ENCODE measurements at places on chromosomes 5 and 9.

DNA sequence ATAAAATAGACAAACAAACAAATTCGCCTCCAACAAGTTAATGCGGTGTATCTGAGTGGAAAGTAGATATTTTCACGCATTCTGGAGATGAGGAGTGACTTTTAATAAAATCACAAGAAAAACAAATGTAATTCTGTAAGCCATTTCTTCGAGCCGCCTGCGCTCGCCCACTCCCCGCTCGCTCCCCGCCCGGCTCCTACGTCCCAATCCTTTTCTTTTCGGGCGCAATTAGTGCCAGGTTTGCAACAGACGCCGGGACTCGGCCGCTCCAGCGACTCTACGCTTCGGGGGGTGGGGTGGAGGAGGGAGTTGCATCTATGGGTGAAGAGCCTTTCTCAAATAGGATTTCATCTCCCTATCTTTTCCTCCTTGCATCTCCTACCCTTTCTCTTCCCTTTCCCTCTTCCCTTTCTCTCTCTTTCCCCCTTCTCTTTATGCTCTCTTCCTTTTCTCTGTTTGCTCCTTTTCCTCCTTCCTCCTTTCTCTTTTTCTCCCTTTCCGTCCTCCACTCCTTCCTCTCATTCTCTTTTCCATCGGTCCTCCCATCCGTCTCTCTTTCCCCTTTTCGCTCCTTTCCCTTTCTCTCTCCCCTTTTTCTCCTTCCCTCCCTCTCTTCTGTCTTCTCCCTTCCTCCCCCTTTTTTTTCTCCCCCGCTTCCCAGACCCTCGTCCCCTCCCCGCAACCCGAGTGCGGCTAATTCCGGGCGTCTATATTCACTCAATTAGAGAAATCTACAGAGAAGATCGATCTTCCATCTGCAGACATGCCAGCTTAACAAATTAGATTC, 6.1 kb upstream of the OTP start:
- no peak for DNase-seq

GRCh38 chr5:98428806-98429205, 344.7 kb upstream of the RGMB start:
- DNase-seq = no peak

- no peak for DNase-seq
Observed at GRCh38 chr5:428754-429452, 14.1 kb upstream of the EXOC3 start.

- DNase-seq = no peak
Observed at GRCh38 chr5:151077967-151078366, 2.9 kb downstream of the TNIP1 start.

GRCh38 chr9:87694236-87694755, 31.6 kb upstream of the CTSL start:
- DNase-seq = no peak
